GM12878 (cell line): ENCODE measurements at places on chromosomes 4 and X. TPM values are rescaled to one million over a fixed set of nuclear protein-coding genes. Genes with fewer than 3 reads are reported as not detected.

The LIAS gene
- 14.1 and 17.9 TPM in 2 replicates for total RNA-seq

DNA sequence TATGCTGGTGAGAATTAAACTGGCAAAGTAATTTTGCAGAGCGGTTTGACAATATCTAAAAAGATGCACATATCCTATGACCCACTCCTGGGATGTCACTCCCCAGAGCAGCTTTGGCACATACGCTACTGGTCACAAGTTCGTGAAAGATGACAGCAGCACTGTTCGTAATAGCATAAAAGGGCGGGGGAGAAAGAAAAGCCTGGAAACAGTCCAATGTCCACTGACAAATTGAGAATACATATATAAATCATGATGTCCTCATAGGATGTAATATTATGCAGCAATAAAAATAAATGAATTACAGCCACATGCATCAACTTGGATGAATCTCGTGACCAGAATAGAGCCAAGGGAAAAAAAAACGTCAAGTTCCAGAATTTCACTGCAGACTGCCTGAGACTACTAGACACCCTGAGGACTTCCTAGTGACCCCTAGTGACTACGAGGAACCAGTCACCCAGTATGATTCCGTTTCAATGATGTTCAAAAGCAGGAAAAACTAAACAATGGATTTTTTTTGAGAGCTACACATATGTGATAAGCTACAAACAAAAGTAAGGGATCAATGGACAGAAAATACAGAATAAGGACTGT, 1.8 kb downstream of the PCSK1N start:
- no peak for DNase-seq
- no peaks in the 10 kb centered on the region for H3K27me3 ChIP-seq
- no peak overlapping the region for H3K4me3 ChIP-seq
- no peaks in the 10 kb centered on the region for H3K36me3 ChIP-seq

The EVC2 gene
- 10.4 TPM in 2 replicates for total RNA-seq

- peak overlapping the region; percentile 84 for H3K4me3 ChIP-seq
- peak overlapping the region; percentile 72 for H3K27ac ChIP-seq
- H3K36me3 ChIP-seq: no peaks in the 10 kb centered on the region
- H3K4me1 ChIP-seq: peaks cover 20% of the 10 kb centered on the region
Observed at GRCh38 chr4:26860922-26861433, 337 bp downstream of the STIM2 start.

The FAM90A26 gene
- not detected in 2 replicates for total RNA-seq

DNA sequence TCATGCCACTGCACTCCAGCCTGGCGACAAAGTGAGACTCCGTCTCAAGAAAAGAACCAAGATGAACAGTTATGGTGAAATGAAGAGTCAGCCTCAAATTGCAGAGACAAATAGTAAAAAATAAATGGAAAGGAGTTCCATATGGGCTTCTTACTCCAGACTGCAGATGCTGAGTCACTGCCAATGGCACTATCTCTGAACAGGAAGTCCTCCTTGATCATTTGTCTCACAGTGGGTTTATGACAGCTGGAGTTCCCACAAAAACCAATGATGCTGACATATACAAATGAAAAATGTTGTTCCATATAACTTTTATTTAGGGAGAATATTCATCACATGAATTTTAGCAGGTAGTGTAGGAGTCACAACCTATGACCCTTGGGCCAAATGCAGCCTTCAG, 631.6 kb downstream of the PCDH18 start:
- DNase-seq: no peak
- no peaks in the 10 kb centered on the region for H3K36me3 ChIP-seq
- H3K4me1 ChIP-seq: no peaks in the 10 kb centered on the region
- H3K27ac ChIP-seq: no peak overlapping the region

The TMEM192 gene
- 8.9 and 10.6 TPM in 2 replicates for total RNA-seq

DNA sequence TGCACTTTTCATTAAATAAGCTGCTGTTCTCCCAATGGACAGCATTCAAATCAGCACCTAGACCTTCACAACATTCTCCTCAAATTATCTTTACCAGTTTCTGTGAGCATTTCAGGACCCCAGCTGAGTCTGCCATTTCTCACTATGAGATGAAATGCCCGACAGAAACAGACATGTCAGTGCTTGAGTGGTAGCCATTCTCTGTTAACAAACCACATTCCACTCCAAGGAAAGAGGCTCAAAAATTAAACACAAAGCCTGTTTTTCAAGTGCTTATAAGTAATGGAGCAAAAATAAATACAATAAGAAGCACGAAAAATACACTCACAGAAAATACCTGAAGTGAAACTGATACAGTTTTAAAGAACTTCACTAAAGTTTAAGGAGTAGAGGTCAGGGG, 320.2 kb upstream of the PRPS2 start:
- H3K27ac ChIP-seq: no peak overlapping the region
- no peak for DNase-seq
- H3K4me3 ChIP-seq: no peak overlapping the region
- no peaks in the 10 kb centered on the region for H3K27me3 ChIP-seq
- H3K36me3 ChIP-seq: no peaks in the 10 kb centered on the region

GRCh38 chrX:131821945-131822622, 201.0 kb upstream of the STK26 start:
- peaks cover 4% of the 10 kb centered on the region; the same call in 1 of the 2 replicates for H3K4me1 ChIP-seq
- peak; percentile 85 for DNase-seq
- no peaks in the 10 kb centered on the region for H3K36me3 ChIP-seq
- peak overlapping the region; percentile 63 for H3K27ac ChIP-seq
- peak overlapping the region; percentile 64; the same call in 1 of the 2 replicates for H3K4me3 ChIP-seq

GRCh38 chr4:161252520-161253141, 911.2 kb downstream of the FSTL5 start:
- H3K4me1 ChIP-seq: no peaks in the 10 kb centered on the region
- no peak overlapping the region for H3K4me3 ChIP-seq
- DNase-seq: peak; percentile 15
- H3K27ac ChIP-seq: no peak overlapping the region
- H3K27me3 ChIP-seq: no peaks in the 10 kb centered on the region
- no peaks in the 10 kb centered on the region; the same call in 1 of the 2 replicates for H3K36me3 ChIP-seq
